COLO829 (cell line): ENCODE measurements at places on chromosomes 2 and 18.

- DNase-seq = no peak
These were observed 471 bp upstream of the C2orf42 start for GRCh38 chr2:70191244-70191735.

DNA sequence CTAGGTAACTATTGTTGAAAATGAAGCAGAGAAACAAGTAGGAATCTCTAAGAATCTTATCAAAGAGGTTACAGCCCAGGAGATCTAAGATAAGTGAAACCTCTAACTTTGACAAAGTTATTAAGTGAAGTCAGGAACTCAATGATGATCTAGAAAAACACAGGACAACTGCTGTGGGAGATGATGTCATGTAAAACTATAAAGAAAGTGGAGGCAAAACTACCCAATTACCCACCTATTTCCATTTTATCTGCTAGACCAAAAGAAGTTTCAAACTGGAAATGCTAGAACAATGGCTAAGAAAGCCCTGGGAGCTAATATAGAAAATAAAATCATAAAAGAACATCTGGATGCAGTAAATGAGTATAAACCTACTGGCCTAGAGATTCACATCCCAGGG is 50.3 kb downstream of the SATB2 start:
- no peak for DNase-seq

- no peak for DNase-seq
These were observed 186.8 kb upstream of the FBXO11 start for GRCh38 chr2:48092846-48093803.

DNA sequence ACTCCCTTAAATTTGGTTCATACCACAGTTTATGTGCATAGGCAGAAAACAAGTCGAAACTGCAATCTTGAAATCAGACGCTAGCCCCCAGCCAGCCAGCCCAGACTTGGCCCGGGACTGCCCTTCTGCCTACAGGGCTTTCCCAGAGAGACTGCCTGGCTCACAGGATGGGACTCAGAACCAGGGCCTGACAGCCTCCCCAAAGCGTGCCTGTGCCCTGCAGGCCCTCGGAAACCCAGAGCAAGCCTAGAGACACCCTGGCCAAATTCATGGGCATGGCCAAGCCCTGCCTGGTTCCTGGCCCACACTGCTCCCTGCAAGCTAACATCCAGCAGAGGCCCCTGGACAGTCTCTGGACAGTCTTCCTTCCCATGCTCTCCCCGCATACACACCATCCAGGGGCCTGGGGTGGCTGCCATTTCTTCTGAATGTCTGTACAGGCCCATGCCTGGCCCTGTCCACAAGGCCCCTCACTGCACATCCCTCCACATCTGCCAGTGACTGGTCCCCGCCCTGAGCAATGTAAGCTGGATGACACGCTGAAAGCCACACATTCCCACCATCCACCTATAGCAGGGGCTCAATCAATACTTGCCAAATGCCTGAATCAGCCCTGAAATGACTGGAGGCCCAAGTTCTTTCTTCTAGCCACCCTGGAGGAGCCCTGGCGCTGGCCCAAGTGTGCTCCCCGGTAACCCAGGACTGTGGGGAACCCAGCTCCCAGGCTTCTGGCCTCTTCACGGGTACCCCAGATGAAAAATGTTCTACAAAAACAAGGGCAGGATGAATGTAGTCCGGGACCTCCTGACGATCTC is 73.1 kb downstream of the HDAC4 start:
- no peak for DNase-seq

DNA sequence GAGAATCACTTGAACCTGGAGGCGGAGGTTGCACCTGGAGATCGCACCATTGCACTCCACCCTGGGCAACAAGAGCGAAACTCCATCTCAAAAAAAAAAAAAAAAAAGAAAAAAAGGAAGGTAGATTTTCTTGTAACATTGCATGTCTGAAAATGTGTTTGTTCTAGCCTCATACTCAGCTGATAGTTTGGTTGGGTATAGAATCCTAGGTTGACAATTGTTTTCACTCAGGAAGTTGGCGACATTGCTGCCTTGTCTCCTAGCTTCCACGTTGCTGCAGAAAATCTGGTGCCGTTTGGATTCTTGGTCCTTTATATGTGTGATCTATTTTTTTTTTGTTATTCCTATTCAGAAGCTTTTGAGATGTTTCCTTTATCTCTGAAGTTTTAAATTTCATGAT is 4.7 kb downstream of the ING5 start:
- no peak for DNase-seq

- DNase-seq = peak; percentile 88
These were observed 37.8 kb upstream of the MRPL19 start for GRCh38 chr2:75608684-75609333.

GRCh38 chr2:208300847-208301618 is 35.0 kb downstream of the PIKFYVE start:
- no peak for DNase-seq

DNA sequence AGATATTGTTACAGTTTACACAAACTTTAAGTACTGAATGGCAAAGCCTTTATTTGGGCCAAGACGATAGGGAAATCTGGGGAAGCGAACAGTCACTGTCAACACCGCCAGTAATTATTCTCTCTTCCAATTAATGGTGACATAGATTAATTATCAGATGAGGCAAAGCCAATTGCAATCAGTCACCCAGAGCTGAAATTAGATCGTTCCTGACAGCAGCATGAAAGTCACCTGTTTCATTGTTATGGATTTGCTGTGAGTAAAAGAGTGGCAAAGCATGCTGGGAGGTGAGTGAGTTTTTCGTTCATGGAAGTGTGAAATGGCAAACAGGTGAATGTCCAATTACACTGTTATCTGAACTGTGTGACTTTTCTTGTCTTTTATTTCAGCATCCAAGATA is 164.8 kb upstream of the KLHL14 start:
- DNase-seq = no peak

DNA sequence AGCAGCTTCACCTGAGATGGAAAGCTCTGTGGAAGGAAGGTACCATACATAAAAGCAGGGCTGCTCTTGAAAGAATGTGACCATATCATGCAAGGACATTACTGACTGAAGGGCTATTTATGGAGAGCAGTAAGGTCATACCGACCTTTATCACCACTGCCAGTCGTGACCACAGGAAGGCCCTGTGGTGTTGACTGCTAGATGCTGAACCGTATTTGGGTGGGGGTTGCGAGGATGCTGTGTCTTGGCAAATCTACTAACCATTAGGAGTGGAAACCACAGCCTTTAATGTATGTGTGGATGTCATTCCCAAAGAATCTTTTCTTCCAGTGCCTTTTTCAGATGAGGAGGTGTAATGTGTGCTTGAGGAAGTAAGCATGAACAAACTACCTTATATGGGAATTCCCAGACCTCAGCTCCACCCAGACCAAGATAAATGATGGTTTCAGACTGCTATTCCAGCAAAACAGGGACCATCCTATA is 60.8 kb downstream of the LIMS1 start:
- DNase-seq = peak; percentile 74

DNA sequence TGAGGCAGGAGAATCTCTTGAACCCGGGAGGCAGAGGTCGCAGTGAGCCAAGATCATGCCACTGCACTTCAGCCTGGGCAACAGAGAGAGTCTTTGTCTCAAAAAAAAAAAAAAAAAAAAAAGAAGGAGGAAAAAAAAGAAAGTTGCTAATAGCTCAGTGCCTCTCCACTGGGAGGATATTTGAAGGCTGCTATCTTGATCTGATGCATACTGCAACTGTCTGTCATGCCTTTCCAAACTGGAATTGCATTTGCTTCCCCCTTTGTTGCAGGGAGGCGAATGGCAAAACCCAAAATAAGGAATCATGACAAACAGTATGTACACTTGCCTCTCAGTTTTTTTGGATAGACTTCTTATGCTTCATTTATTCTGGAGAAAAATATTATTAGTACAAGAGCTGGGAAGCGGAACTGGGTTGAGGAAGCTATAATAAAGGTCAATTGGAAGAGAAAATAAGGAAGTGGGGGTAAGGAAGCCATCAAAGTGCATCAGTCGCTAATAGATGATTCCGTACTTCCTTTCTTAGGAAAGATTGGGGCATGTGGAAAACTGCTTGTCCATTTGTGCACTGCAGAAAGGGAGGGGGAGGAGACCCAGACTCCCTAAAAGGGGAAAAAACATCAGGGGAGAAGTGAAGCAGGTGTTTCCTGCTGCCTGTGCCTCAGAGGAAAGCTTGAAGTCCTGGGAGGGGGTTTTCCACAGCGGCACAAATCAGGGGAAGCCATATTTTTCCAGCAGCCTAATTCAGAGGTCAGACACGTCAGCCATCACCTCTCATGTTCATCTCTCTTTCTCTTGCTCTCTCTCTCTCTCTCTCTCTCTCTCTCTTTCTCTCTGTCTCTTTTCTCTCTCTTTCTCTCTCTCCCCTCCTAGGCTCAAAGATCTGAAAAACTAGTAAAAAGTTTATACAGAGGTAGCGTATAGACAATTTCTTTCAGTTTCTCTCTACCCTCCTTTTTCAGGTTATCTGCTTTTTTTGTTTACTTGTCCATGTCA is 301.4 kb upstream of the TNP1 start:
- peak; percentile 54 for DNase-seq

GRCh38 chr2:240825476-240825875 is 5.5 kb upstream of the KIF1A start:
- no peak for DNase-seq

DNA sequence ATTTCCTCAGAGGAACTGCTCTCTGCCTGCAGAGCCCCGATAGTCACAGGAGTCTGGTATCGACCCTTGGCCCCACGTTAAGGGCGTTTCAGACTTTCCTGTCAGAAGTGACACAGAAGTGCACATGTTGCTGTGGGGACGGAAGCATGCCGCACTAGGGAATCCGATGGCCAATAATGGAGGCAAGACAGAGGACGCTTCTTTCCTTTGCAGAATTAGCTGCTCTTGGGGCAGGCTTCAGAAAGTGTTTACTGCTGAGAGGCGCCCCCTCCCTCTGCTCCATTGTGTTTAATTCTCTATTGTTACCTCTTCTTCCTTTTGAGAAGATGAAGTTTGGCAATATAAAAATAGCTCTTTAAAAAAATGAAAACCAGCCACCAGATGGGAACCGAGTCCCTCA is 118.6 kb upstream of the EML6 start:
- DNase-seq = no peak

DNA sequence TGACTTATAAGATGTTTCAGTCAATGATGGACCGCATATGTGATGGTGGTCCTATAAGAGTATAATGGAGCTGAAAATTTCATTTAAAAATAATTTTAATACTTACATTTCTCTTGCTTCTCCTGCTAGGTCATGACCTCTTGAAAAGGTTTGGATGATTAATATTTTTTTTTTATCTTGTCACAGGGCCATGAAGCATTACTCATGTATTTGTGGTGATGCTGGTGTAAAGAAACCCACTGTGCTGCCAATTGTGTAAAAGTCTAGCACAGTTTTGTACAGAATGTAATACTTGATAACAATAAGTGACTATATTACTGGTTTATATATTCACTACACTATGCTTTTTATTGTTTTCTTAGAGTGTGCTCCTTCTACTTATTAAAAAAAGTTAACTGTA is 124.2 kb upstream of the CELF4 start:
- no peak for DNase-seq

DNA sequence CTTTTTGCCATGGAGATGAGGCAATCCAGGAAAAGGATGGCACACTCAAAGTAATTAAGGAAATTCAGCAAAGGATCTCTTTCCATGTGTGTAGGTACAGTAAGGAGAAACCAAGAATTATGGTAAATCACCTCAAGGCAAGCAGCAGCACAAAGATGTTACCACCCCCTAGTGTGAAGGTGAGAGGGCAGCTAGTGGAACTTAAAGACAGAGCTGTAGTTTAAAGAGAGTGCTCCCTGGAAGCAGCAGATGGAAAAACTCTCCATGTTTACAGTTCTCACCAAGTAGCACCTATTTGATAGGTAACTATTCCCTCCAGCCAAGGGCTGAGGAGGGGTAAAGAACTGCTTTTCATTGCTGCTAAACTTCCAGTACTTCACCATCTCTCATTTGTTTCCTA is 860.4 kb upstream of the CRIM1 start:
- no peak for DNase-seq

DNA sequence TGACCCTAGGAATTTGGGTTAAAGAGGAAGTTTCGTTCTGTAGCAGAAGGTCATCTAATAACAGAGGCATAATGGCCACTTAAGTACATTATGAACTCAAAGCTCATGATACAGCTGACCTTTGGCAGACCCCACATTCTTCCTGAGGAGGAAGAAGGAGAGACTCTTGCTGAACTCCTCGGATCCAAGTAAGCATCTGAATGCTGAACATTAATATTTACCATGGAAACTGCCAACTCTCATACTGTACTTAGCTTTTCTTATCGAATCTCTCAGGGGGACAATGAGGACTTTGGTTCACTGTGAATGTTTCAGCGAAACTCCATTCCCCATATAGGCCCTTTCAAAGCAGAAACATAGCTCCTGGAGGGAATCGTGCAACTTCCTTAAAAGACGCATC is 781.4 kb upstream of the GYPC start:
- no peak for DNase-seq

DNA sequence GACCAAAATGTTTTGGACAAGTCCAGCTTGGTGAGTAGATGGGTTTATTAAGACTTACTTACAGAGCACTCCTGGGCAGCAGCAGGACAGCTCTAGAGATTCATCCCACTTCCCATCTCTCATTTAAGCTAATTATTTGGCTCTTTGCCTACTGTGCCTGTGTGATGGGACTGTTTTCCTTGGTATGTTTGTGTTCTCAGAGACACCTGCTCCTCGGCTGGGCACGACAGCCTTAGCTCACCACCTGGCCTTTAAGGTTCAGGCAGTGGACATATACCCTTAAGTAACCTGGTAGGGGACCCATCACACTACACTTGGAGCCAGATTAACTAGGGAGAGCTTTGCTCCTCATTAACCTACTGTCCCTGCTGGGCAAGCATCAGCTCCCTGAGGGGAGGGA is 41.7 kb upstream of the EFEMP1 start:
- DNase-seq = no peak
